ENCODE measurements at places on chromosomes 6 and 20.

GRCh38 chr20:46563860-46564221, 13.4 kb upstream of the OCSTAMP start:
- DNase-seq: no peak

- DNase-seq: no peak
These were observed 13.9 kb upstream of the CLIC5 start for GRCh38 chr6:46029602-46030001.

- DNase-seq: no peak
These were observed 61.2 kb downstream of the RPP40 start for GRCh38 chr6:4942673-4943009.

DNA sequence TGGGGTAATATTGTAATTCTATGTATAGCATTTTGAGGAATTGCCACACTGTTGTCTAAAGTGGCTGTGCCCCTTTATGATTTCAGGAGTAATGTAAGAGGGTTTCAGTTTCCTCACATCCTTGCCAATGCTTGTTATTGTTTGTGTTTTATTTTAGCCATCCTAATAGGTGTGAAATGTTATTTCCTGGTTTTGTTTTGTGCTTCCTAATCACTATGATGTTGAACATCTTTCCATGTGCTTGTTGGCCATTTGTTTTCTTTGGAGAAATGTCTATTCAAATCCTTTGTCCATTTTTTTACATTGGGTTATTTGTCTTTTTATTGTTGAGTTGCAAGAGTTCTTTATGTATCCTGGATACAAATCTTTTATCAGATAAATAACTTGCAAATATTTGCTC, 97.3 kb upstream of the MLIP start:
- DNase-seq: no peak

DNA sequence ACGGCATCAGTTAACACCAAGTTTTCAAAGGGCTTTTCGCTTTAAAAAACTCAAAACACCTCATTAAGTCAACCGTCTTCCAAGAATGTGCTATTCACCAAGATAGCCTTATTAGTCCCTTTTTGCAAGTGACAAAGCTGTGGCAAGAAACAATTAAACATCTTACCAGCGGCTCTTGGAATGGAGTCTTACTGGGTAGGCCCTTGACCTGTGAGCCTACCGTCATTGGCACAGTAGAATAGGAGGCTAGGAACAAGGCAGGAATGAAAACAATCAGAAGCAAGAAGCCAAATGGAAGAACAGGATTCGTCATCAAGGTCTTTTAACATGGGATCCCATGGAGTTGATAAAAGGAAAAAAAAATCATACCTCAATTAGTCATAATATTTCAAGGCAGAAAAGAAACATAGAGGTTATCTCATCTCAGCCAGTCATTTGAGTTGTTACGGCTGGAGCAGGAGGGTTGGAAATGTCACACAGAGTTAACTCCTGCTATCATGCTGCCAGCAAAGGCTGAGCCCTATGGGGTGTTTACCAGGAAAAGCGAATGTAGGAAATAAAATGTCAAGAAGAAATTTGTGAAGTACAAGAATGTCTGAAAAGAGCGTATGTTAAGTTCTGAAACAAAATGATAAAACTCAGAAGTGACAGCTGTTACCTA, 236.4 kb downstream of the UST start:
- DNase-seq: no peak

DNA sequence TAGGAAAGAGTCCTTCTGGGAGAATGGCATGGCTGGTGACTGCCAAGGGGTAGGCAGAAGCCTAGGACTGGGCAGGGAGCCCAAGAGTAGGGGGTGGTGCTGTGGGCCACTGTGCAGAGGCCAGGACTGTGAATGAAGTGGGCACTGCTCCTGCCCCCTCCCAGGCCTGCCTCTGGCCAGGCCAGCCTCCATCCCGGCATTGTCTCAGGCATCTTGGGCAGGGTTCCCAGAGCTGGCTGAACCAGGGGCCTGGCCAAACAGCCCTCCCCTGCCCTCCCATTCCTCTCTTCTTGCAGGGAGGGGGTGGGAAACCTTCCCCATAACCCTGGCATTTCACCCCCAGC, 81.6 kb downstream of the MRPL14 start:
- no peak for DNase-seq

Data from Jurkat, Clone E6-1 (cell line).